AG08395 (cell line): ENCODE measurements at places on chromosomes 3 and 15.

- DNase-seq = no peak
Measured at GRCh38 chr3:123289391-123290106, 87.8 kb downstream of the SEC22A start.

GRCh38 chr3:41198526-41198925 lies 779 bp upstream of the CTNNB1 start:
- DNase-seq = no peak

GRCh38 chr15:63381301-63382204 lies at the start of gene CA12:
Gene CA12 (minus strand): TSS chr15:63381846. CDS start chr15:63381720, 126 bp downstream.
- DNase-seq = peak; percentile 20

GRCh38 chr15:89880727-89881126 lies 13.1 kb downstream of the AP3S2 start:
- no peak for DNase-seq

- DNase-seq = peak; percentile 31
Measured at GRCh38 chr3:115512565-115513415, 110.5 kb upstream of the GAP43 start.

- DNase-seq = peak; percentile 87
Measured at GRCh38 chr15:32855942-32856341, 138.1 kb downstream of the GREM1 start.

GRCh38 chr15:45377609-45378148 lies 665 bp downstream of the GATM start:
- DNase-seq = no peak

DNA sequence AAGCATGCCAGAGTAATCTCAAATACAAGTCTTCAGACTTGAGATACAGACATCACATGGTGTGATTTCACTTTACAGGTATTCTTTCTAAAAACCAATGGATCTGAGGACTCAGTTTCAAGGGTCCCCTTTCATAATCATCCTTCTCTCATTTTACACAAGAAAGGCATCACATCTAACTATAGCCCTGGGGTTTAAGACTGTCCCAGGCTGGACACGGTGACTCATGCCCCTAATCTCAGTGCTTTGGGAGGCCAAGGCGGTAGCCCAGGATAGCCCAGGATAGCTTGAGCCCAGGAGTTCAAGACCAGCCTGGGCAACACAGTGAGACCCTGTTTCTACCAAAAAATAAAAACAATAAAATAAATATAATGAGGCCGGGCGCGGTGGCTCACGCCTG lies 36.4 kb downstream of the UBP1 start:
- no peak for DNase-seq

DNA sequence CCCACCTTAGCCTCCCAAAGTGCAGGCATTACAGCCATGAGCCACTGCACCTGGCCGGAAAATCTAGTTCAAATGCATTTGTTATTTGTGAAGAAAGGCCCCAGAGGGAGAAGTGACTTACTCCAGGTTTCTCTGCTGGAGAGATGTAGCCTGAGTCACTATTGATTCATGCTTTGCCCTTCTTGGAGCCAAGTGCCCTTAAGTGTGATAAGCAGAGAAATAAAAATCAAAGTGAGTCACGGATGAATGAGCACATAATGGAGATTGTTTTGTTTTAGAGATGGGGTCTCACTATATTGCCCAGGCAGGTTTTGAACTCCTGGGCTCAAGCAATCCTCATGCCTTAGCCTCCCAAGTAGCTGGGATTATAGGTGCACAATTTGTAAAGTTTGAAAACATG lies 33.1 kb downstream of the CDC25A start:
- DNase-seq = peak; percentile 73

DNA sequence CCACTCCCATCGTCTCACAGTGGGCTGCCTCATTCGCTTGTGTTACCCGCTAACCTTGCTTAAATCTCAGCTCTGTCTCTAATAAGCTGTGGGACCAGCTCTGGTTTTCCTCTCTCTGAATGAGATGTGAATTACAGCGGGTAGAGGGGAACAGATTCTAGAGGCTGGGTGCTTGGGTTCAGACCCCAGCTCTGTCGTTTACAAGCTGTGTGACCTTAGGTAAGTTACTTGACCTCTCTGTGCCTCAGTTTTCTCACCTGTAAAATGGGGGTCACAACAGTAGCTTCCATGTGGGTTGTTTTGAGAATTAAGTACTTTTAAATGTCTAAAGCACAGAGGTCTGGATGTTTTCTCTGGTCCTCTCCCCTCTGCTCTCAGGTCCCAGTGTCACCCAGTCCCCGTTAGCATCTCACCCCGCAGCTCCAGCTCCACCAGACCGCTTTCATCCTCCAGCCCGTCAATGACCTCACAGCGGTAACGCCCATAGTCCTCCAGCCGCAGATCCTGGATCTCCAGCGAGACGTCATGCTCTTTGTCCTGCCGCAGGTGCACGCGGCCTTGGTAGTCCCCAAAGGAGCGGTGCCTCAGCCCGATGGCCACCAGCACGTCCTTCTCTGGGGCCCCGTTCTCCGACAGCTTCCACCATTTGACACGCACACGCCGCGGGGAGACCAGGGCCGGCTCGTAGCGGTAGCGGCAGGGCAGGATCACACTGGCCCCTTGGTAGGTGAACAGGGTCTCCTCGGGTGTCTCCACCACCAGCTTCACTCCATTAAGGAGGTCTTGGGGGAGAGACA lies 14.2 kb downstream of the HAPLN3 start:
- DNase-seq = no peak

DNA sequence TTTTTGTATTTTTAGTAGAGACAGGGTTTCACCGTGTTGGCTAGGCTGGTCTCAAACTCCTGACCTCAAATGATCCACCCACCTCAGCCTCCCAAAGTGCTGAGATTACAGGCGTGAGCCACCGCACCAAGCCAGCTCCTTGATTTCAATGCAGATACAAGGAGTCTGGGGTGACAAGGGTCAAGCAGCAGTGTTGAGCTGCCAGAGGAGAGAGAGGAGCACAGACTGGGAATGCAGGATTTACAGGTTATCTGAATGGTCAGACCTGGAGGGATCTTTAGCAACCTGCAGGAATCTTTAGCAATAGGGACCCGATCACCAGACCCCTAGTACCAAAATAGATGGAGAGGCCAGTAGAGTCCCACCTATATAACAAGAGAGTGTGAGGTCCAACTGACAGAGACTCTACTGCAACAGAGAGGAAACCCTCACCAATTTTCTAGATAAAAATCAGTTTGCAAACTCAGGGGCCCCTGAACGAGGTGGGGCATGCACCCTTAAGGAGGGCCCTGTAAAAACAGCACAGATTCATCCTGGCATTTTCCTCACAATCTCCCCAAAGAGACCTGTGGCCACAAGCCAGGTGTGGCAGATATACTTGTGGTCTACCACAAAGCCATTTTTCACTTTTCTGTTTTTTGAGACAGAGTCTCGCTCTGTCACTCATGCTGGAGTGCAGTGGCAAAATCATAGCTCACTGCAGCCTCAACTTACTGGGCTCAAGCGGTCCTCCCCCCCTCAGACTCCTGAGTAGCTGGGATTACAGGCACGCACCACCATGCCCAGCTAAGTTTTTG lies 10.7 kb upstream of the SHISA5 start:
- no peak for DNase-seq

DNA sequence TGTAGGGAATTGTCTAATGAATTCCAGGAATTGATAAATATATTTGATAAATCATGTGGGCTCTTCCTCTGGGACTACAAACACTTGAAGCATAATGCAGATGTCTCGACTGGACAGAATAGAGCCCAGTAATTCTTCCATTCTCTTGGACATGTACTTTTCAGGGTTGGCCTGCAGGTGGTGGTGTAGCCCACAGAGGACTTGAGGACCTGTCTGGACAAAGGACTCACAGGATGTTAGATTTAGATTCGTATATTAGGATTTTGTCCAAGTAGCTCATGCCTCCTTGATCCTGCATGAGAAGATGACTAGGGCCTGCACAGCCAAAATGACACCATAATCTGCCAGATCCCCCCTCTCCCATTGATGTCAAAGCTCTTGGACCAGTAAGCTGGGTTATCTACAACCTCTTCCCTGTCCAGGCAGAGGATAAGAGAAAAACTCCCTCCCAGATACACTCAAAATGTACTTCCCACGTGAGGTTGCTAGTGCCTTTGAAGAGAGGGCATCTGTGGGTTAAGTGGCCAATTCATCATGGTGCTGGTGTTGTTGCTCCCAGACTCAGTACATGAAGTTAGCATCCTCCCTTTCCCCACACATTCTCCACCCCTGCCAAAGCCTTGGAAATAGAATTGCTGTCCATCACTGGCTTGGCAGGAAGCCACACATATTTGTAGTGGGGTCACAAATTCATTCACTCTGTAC lies 88.6 kb upstream of the ZNF280D start:
- DNase-seq = peak; percentile 77

- peak; percentile 83 for DNase-seq
Measured at GRCh38 chr3:66722675-66723074, 221.9 kb upstream of the LRIG1 start.

DNA sequence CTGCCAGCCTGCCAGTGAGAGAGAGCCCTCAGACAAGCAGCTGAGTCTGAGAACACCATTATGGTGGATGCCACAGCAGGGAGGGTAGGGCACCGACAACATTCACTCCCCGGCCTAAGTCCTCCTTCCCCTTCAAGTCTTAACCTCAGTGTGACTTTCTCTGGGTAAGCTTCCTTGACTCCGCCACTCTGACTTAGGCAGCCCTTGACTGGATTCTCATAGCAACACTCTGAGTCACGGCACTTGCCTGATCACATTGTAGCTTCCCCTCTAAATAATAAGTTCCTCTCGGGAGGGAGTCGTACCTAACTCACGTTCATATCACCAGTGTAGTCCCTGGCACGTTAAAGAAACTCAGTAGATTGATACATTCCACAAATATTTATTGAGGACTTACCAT lies 180.5 kb downstream of the FOXB1 start:
- no peak for DNase-seq

- peak; percentile 3 for DNase-seq
Measured at GRCh38 chr3:41362638-41363559, 163.6 kb downstream of the CTNNB1 start.

DNA sequence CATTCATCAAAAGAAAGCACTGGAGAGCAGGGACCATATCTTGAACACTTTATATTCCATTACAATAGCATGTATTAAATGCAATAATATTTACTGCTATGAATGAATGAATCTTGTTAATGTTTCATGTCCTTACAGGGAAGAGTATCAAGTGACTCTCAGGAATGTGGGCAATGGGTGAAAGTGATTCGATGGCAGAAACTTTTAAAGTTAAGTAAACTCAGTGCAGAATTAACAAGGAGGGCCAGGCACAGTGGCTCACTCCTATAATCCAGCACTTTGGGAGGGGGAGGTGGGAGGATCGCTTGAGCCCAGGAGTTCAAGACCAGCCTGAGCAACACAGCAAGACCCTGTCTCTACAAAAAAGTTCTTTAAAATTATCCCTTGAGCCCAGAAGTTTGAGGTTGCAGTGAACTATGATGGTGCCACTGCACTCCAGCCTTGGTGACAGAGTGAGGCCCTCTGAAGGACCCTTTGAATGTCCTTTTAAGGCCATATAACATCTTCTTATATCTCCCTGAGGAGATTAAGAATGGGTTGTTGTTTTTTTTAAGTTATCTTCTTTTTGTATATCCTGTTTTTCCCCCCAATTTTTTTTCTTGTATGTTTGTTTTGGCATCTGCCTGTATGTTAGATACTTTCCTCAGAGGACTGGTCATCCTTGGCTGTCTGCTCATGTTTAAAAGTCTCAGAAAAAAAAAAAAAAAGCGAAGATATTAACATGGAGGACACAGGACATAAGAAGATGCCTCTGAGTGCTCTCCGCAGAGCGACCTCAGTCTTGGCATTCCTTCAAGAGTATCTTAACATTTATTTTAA lies 9.6 kb upstream of the FSIP1 start:
- DNase-seq = no peak
